ENCODE measurements at places on chromosomes 4 and X.

- no peak for DNase-seq
Observed at GRCh38 chr4:121266982-121267381, 102.9 kb upstream of the TNIP3 start.

GRCh38 chr4:24570574-24571236 is 13.6 kb downstream of the DHX15 start:
- no peak for DNase-seq

DNA sequence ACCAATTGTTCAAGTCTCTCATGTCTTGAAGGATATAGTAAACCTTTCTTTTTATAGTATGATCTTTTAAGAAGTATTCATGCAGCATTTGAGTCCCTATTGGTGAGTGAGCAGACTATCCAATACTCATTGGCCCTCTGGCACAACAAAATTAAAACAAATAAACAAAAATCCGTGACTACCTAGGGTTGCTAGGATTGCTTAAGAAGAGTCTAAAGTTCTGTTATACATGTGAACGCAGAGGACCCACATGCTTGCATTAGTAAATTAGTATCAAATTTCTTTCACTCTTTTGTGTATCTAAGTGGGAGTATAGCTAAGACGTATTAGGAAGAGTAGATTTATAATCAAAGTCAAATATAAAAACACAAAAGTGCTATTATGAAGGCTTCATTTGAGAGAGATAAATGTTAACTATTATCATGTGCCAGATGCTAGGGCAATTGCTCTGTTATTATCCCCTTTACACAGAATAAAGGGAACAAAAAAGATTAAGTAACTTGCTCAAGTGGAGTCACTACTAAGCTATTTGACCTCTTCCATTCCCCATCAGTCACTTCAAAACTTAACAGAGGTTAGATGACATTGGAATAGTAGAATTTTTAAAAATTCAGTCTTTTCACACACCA is 29.2 kb upstream of the LARP1B start:
- no peak for DNase-seq

GRCh38 chr4:141814499-141814898 is 178.1 kb downstream of the IL15 start:
- no peak for DNase-seq

DNA sequence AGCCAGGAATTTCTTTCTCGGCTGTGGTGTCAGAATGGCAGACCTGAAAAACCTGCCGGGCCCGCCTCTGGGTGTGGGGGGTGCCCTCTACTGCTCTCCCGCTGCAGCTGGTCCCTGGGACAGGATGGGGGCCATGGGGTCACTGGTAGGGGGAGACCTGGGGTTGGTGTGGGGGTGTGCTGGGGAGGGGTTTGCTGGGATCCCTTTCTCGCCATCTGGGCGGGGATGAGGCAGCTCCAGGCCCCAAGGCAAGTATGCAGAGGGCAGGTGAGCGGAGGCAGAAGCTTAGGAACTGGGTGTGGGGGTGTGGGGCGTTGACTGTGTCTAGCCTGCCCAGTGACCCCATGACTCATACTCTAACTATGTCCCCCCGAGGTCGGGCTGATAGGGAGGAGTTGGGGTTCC is 884 bp downstream of the CCDC120 start:
- no peak for DNase-seq

DNA sequence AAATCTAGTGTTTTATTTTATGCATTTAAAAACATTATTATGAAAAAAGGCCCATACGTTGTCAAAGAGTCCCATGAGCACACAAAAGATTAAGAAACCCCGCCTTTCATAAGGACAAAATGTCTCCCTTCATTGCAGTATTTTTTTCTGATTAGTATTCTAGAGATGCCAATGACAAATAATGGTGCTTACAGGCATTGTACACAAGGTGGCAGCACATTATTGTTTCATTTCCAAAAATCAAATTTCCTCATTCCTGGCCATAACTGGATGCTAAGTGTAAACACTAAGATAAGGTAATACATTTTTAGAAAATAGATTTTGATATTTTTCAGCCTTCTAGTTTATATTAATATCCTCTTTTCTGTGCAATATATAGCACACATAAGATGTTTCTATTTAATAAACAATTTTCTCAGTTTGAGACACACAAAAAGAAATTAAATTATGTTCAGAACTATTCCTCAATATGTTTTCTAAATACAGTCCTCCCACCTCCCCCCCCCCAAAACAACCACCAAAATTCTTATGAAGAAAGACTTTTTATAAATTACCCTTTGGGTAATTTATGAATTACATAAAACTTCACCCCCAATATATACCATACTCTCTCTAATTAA is 47.7 kb downstream of the TIGD2 start:
- no peak for DNase-seq

- no peak for DNase-seq
Observed at GRCh38 chr4:34094114-34094513, 2150.2 kb downstream of the ARAP2 start.

DNA sequence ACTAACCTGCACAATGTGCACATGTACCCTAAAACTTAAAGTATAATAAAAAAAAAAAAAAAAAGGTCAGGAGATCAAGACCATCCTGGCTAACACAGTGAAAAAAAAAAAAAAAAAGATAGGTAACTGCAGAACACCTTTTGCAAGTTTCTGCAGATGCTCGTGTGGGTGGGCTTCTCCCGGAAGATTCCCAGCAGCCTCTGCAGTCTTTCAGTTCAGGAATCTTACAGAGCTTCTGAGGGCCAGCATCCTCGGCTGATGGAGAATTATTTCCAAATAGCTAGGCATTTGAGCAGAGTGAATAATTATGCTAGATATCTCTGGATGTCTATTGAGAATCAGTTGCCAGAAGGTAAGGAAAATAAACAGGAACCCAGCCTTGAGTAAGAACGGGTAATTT is 300.7 kb downstream of the DCTD start:
- DNase-seq = no peak

- DNase-seq = no peak
Observed at GRCh38 chr4:142354794-142355420, 491.2 kb downstream of the INPP4B start.

DNA sequence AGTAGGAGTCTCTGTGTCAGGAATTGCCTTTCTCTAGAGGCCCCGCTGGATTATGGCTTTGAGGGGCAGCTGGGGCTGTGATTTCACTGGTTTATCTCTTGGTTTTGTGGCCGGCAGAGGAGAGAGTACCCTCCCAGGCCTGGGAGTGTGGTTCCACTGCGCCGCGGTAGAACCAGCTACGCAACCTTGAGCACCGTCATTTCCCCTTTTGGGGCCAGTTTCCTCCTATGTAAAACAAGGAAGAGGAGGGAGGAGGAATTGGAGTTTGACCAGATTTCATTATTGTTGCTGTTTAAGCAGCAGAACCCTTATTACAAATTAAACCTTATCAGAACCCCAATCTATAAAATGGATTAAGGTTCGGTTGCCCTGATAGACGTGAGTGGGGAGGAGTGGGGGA is 4.4 kb downstream of the SOX3 start:
- DNase-seq = no peak

- DNase-seq = no peak
Observed at GRCh38 chr4:109278594-109279031, 23.8 kb downstream of the COL25A1 start.

- no peak for DNase-seq
Observed at GRCh38 chrX:149036086-149036485, 469.0 kb downstream of the IDS start.

DNA sequence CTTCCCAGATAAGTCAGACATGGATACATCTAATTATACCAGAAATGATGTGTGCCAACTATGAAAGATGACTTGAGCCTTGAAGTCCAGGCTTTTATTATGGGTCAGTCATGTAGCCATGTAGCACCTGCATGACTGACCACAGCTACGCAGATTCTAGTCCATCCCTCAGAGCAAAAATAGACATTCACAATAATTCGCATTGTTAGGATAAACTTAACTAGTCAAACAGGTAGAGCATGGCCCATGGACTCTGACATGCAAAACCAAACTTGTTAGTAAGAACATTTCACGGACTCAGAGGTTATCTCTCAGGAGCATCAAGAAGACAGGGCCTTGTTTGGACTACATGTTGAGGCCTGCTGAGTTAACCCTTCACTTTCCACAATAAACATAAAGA is 132.6 kb downstream of the PWWP3B start:
- DNase-seq = no peak

GRCh38 chrX:21645431-21645830 is 12.7 kb downstream of the KLHL34 start:
- no peak for DNase-seq

GRCh38 chrX:53257670-53258423 is 23.5 kb downstream of the IQSEC2 start:
- DNase-seq = no peak

DNA sequence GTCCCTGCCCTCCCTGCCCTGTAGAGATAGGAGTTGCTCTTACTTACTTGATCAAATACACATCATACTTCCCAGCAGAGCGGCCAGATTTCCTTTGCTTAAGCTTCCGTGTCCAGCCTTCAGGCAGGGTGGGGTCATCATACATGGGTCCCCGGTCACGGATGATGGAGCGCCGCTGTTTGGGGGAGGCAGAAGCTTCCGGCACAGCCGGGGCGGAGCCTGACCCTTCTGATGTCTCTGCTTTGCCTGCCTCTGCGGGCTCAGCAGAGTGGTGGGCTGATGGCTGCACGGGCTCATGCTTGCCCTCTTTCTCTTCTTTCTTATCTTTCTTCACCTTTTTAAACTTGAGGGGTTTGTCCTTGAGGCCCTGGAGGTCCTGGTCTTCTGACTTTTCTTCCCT is 12.5 kb upstream of the IRAK1 start:
- no peak for DNase-seq

- DNase-seq = no peak
Observed at GRCh38 chrX:11113731-11114130, 2.6 kb downstream of the HCCS start.

DNA sequence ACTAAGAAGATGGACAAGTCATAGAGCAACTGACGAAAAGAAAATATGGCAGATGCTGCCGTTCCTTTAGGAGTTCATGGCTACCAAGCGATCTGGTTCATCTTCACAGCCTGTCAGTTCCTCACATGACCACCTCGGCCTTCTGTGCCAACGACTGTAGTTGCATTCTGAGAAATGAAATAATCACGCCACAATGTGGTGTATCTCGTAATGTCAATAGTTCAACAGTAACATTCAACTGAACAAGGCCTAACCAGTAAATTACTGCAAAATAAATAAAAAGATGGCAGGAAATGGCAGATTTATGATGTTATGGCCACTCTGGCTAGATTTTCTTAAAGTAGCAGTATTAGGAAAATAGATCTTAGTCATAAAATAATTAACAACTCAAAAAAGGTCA is 4.4 kb downstream of the GPRIN3 start:
- no peak for DNase-seq

GRCh38 chr4:141220271-141220670 is 424 bp upstream of the ZNF330 start:
- DNase-seq = no peak

- DNase-seq = no peak
Observed at GRCh38 chr4:13866881-13867280, 239.4 kb upstream of the BOD1L1 start.

DNA sequence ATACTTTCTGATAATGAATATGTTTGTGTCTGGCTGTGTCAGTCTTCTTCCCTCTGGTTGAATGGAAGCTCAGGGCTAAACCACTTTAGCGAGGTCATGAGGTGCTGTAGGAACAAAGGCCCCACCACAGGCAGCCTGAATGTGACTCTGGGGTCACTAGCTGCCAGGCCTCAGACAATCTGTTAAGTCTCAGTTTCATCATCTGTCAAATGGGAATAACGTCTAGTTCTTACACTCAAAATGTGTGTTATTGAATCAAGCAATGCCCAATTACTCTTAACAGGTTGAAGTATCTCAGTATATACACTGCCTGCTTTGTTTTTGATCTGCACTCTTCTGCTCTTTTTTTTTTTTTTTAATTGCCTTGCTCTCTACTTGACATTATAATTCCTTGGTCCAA is 148.6 kb downstream of the STK32B start:
- no peak for DNase-seq

DNA sequence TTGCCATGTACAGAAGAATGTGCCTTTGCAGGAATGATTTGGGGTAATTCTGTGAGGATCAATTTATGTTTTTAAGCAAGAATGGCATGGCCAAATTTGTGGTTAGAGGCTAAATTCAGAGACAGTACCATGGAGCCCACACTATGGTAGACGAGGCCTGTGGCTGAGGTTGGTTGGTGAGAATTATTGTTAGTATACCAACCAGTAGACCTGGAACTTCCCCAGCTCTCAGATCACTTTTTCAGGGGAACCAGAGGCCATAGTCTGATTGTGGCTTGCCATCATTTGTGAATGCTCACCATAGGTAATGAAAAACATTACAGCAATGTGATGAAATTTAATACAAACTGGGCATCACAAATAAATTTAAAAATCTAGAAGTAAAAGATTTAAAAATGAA is 56.3 kb downstream of the SHISA3 start:
- no peak for DNase-seq

DNA sequence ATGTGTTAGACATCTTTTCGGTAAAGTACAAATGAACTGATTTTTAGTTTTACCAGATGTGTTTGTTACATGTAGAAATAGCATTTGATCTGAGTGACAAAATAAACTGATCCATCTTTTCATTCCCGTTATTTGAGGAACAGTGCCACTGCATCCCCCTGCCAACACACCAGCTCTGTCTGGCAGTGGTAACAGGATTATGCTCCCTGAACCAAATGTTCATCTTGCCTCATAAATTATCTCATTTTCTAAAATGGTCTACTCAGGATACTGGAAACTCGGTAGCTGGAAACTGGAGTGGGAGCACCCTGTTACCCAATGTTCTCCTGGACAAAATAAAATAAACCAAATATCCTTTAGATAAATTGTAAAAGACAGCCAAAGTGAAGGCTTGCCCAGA is 171.6 kb downstream of the FAT4 start:
- no peak for DNase-seq

DNA sequence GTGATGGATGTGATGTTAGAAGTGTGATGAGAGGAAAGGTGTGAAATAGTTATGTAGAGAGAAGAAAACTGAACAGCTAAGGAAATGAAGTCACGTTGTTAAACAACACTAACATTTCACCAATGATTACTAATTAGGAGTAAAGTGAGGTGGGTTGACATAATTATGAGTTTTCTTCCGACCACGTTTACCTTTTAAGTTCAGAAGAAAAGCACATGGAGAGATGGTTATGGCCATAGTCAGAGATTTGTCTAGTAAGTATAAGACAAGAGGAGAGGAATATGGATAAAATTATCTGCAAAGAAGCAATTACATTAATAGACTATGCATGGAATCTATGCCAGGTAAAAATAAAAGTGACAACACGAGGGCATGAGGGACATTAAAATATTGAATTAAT is 551.3 kb upstream of the TECRL start:
- DNase-seq = no peak

- DNase-seq = no peak
Observed at GRCh38 chr4:182147391-182147790, 95.8 kb upstream of the TENM3 start.

DNA sequence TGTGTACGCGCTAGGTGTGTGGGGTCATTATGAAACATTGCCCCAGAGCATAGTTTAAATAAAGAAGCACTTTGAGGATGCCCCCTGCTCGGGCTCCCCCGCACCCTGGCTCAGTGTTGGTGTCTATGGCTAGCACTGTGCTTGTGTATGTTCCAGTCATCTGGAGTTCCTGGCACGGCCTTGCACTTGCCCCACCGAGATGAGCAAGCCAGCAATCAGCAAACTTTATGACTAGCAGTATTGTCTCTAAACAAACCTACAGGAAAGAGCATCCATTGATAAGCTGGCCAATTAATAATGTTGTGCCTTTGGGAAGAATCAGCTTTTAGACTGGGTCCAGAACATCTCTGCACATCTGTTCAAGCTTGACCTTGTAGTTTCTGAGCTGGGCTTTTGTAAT is 707 bp upstream of the SHROOM4 start:
- no peak for DNase-seq
